ENCODE measurements at places on chromosomes 1 and 21.

GRCh38 chr1:84775535-84775920 lies 85.3 kb upstream of the SSX2IP start:
- no peaks in the 10 kb centered on the region for H3K36me3 ChIP-seq
- H3K4me1 ChIP-seq: no peaks in the 10 kb centered on the region
- no peak overlapping the region for H3K27ac ChIP-seq
- no peaks in the 10 kb centered on the region for H3K27me3 ChIP-seq
- H3K4me3 ChIP-seq: no peak overlapping the region

DNA sequence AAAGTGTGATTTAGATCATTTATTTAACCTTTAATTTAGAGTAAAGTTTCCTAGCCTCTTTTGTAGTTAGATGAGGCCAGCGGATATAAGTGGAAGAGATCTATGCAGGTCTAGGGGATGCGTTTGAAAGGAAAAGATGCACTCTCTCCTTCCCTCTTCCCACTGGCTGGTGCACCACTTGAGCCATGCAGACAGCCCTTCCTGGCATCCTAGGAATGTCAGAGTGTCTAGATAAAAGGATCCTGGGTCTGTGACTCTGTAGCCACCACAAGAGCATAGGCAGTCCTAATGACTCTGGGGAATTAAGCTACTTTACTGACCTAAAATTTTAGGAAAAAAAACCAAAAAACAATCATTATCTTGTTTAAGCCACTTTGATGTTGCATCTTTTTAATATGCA lies 16.0 kb upstream of the STUM start:
- H3K4me3 ChIP-seq: no peak overlapping the region
- no peaks in the 10 kb centered on the region for H3K36me3 ChIP-seq
- H3K27me3 ChIP-seq: no peaks in the 10 kb centered on the region

DNA sequence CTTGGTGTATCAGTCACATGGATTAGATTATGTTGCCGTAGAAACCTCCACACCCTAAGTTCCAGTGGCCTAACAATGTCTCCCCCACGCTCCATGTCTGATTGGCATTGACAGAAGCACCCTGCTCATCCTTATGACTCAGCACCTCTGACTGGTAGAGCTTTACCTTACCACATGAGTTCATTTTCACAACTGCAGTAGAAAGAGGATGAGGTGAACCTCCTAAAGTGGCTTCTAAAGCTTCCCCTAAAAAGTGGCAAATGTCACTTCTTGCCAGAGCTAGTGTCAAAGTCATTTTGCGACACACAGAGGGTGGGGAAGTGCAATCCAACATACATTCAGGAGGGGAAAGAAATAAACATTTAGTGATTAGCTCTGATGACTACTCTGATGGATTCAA lies 30.6 kb upstream of the LYPD8 start:
- no peak for DNase-seq
- H3K27ac ChIP-seq: no peak overlapping the region

GRCh38 chr1:20083178-20083944 lies 13.4 kb downstream of the PLA2G5 start:
- no peaks in the 10 kb centered on the region for H3K27me3 ChIP-seq
- no peak overlapping the region for H3K4me3 ChIP-seq
- H3K27ac ChIP-seq: no peak overlapping the region
- no peaks in the 10 kb centered on the region for H3K4me1 ChIP-seq
- H3K36me3 ChIP-seq: no peaks in the 10 kb centered on the region
- DNase-seq: no peak

DNA sequence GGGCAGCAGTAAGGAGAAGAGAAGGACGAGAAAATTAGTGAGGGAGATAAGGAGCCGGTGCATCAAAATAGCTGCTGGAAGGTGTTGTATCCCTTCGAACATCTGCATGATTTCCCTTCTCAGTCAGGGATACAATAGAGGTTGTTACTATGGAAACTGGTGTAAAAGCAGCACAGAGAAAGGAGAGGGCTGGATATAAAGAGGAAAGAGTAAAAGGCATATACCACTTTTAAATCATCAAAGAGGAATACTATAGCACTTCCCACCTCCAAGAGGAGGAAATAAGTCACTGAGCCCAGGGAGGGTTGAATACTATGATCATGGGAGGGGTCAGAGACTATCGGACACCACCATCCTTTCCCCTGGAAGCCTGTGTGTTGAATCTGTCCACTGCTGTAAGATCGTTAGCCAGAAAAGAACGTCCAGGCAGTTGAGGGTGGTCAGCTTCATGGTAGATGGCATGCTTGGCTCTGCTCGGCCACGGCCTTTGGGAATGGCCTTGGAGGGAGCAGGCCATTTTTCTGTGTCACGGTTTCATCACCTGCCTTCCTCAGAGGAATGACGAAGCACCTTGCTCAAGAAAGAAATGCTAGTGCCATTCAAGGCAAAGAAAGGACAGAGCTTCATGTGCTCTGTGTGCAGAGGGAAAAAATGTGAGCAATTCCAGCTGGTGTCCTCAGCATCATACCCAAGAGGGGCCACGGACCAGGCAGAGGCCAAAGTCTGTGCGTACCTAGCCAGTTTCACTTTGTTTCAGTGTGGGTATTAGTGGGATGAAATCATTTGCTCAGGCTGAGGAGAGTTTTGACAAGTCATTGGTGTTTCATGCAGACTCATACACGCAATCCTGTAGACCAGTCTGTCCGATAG lies 64.2 kb downstream of the IRF2BP2 start:
- no peak overlapping the region for H3K4me3 ChIP-seq
- no peak for DNase-seq
- H3K27ac ChIP-seq: peak overlapping the region; percentile 88
- H3K36me3 ChIP-seq: no peaks in the 10 kb centered on the region

GRCh38 chr1:4778056-4778455 lies 123.6 kb downstream of the AJAP1 start:
- H3K27ac ChIP-seq: no peak overlapping the region
- DNase-seq: no peak
- no peaks in the 10 kb centered on the region for H3K4me1 ChIP-seq
- H3K36me3 ChIP-seq: no peaks in the 10 kb centered on the region
- no peak overlapping the region for H3K4me3 ChIP-seq
- no peaks in the 10 kb centered on the region for H3K27me3 ChIP-seq

DNA sequence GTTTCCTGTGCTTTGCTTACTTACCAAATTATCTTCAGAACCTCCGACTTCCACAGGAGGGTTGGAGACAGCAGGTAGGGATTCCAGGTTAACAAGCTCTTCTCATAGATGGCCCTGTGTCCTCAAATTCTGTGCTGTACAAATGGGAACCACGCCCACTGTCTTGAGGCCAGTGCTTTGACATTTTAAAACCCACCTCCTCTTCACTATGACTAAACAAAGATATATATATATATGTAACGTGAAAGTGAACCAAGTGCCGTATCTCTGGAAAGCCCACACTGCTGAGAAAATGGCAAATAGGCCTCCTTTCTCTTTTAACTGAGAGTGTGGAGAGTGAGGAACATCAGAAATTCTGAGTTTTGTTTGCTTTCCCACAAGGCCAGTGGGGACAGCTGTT lies 99.6 kb downstream of the ZBTB18 start:
- no peaks in the 10 kb centered on the region for H3K4me1 ChIP-seq
- H3K4me3 ChIP-seq: no peak overlapping the region
- no peaks in the 10 kb centered on the region for H3K27me3 ChIP-seq
- no peak overlapping the region for H3K27ac ChIP-seq
- DNase-seq: no peak

DNA sequence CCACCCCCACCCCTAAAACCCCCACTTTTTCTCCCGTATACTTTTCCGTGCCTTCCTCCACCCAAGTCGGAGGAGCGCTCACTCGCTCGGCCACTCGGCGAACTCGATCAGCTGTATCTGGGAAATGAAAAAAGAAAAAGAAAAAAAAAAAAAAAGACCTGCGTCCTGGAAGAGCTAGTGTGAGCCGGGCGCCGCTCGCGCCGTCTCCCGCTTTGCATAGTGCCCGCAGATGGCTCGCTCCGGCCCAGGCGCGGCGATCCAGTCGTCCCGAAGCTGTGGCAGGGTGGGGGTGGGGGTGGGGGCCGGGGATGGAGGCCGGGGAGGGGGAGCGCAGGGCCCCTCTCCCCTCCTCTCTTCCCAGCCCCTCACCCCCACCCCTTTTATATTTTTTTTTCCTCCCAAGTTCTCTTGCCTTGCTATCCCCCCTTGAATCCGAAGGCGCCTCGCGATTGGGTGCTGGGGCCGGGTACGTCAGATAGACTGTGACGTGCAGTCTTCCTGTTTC lies 299 bp upstream of the PROX1 start:
- peak overlapping the region; percentile 51 for H3K4me3 ChIP-seq
- H3K27ac ChIP-seq: peak overlapping the region; percentile 83
- H3K4me1 ChIP-seq: peaks cover 50% of the 10 kb centered on the region

DNA sequence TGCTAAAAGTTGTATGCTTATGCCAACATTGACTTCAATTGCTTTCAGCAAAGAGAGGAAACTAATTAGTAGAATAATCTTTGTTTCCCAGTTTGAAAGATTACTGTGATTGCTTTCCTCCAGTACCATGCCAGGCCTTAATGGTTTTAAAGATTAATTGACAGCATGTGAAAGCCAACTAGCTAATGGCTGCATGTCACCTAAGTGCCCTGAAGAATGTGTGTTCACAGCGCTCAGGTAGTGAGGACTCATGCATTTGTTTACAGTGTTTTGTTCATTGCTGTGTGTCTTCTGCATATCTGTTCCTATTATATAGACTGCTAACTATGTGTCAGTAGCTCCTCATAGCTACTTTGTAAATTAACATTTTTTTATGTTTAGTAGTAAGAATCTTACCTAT lies 335.6 kb downstream of the LRRIQ3 start:
- DNase-seq: no peak
- H3K27me3 ChIP-seq: no peaks in the 10 kb centered on the region
- H3K4me1 ChIP-seq: no peaks in the 10 kb centered on the region
- H3K27ac ChIP-seq: no peak overlapping the region
- H3K36me3 ChIP-seq: no peaks in the 10 kb centered on the region

GRCh38 chr1:38030596-38031512 lies 15.7 kb downstream of the POU3F1 start:
- peaks cover 3% of the 10 kb centered on the region for H3K36me3 ChIP-seq
- peak; percentile 56 for DNase-seq
- no peaks in the 10 kb centered on the region for H3K27me3 ChIP-seq

GRCh38 chr1:43973981-43974442 lies 748 bp upstream of the ATP6V0B start:
- H3K36me3 ChIP-seq: no peaks in the 10 kb centered on the region
- DNase-seq: no peak
- H3K27me3 ChIP-seq: no peaks in the 10 kb centered on the region
- peaks cover 30% of the 10 kb centered on the region for H3K4me1 ChIP-seq
- peak overlapping the region; percentile 85 for H3K4me3 ChIP-seq

GRCh38 chr1:176829261-176829660 lies 335.3 kb downstream of the ASTN1 start:
- H3K36me3 ChIP-seq: no peaks in the 10 kb centered on the region
- H3K4me3 ChIP-seq: no peak overlapping the region
- H3K27ac ChIP-seq: no peak overlapping the region
- H3K4me1 ChIP-seq: peaks cover 3% of the 10 kb centered on the region
- DNase-seq: no peak
- H3K27me3 ChIP-seq: no peaks in the 10 kb centered on the region

- DNase-seq: no peak
- no peak overlapping the region for H3K27ac ChIP-seq
- H3K36me3 ChIP-seq: no peaks in the 10 kb centered on the region
- no peak overlapping the region for H3K4me3 ChIP-seq
These were observed 174.2 kb upstream of the NFIA start for GRCh38 chr1:60908159-60908558.
